ENCODE measurements at places on chromosomes 7 and 10.
A peak's percentile ranks its signal among the peaks of the same experiment; 100 is the strongest.

GRCh38 chr7:140966561-140967233 is 42.0 kb upstream of the BRAF start:
- DNase-seq: no peak

DNA sequence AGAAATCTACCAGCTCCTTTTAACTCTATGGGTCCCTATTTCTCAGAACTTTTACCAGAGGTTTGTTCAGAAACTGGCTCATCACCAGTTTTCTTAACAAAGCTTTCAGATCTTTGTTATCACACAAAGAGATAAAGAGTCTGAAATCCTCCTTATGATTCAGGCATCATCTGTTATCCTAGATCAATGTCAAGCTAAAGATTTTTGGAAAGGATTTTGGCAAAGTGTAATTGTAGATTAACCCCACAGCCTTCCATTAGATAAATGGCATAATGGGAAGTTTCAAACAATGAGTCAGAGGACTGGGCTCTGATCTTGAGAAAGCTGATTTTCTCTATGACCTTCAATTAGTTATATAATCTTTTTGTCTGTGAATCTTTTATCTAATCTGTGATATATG is 192.2 kb downstream of the NXPH1 start:
- DNase-seq: no peak

DNA sequence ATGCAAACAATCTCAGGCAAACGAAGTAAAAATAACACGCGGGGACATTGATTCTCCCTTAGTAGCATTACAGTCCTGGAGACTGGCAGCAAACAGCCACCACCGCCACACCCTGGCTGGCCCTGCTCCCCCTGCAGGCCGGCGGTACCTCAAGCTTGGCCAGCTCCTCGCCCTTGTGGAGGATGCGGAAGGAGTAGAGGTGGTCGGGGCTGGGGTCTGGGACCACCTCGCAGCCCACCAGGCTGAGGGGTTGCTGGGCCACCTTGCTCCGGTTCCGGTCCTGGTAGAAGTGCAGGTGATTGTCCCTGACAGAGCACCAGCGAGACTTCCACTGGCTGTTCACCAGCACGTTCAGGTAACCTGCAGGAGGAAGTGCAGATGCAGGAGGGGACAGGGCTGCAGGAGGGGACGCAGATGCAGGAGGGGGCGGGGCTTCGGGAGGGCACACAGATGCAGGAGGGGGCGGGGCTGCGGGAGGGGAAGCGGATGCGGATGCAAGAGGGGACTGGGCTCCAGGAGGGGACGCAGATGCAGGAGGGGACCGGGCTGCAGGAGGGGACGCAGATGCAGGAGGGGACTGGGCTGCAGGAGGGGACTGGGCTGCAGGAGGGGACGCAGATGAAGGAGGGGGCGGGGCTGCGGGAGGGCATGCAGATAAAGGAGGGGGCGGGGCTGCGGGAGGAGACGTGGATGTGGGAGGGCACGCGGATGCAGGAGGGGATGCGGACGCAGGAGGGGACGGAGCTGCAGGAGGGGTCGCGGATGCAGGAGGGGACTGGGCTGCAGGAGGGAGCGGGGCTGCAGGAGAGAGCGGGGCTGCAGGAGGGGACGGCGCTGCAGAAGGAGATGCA is 65.7 kb downstream of the VWA2 start:
- peak; percentile 51 for DNase-seq

- DNase-seq: peak; percentile 65
Measured at GRCh38 chr10:29496341-29497162, 138.2 kb downstream of the SVIL start.

GRCh38 chr7:1900847-1901246 is 230.8 kb downstream of the ELFN1 start:
- DNase-seq: no peak

Data from activated naive CD4-positive, alpha-beta T cell treated with Interleukin-2 at 50 U/mL for 16 hours (primary cell).